ENCODE measurements at places on chromosomes 7 and 10.

DNA sequence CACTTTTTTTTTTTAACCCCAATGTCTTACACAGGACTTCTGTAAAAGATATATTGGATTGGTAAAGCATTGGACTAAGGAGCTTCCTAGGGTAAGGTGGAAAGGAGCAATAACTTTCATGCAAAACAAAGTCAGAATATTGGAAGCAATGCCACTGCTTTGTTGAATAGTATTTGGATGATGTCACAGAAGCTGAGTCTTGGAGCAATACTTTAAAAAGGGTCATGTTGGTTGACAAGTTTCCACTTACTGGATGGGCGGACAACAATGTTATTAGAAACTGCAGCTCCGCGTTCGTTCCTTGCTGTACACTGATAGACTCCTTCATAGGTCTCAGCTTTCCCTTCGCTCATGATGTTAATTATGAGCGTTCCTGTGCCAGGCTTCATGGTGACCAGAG, 101.9 kb upstream of the LAMB4 start:
- no peak for DNase-seq

- DNase-seq, result no peak
Measured at GRCh38 chr7:611281-611810, 91.7 kb upstream of the PDGFA start.

DNA sequence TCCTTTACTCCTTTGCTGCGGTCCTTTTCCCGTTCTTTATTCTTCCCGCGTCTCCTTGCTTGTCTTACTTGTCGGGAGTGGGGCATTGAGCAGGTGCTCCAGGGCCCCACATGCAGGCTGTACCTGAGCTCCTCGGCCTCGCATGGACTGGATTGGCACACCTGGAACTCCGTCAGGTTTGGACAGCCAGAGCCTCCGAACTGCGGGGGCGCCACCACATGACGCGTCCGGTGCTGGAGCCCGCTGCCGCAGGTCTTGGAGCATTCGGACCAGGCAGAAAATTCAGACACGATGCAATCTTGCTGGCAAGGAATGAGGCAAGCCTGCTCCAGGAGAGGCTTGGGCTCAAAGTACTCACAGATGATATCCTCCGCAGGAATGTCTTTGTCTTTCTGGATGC, 195.7 kb downstream of the THSD7A start:
- DNase-seq, result no peak

- no peak for DNase-seq
Measured at GRCh38 chr7:34451923-34452322, 206.1 kb upstream of the NPSR1 start.

GRCh38 chr7:154892459-154892858, 110.5 kb downstream of the PAXIP1 start:
- no peak for DNase-seq

GRCh38 chr7:79403879-79404278, 49.6 kb downstream of the MAGI2 start:
- DNase-seq, result no peak

DNA sequence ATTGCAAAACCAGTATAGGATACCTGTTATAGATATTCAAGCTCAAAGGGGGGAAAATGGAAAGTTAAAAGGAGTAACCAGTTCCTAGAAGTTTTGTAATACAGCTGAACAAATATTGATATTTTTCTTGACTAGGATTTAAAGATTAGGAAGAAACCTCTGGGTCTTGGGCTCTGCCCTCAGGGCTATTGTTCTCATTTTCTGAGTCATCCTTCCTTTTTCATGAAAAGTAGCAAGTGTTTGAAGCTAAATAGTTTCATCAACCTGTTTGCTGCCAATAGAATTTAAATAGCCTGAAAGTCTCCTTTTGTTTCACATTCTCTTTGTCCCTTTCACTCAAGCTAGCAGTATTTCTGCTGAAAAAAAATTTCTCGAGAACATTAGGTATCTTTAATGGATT, 1061.1 kb upstream of the GHITM start:
- DNase-seq, result no peak

- no peak for DNase-seq
Measured at GRCh38 chr7:66964411-66964810, 31.0 kb downstream of the SBDS start.

DNA sequence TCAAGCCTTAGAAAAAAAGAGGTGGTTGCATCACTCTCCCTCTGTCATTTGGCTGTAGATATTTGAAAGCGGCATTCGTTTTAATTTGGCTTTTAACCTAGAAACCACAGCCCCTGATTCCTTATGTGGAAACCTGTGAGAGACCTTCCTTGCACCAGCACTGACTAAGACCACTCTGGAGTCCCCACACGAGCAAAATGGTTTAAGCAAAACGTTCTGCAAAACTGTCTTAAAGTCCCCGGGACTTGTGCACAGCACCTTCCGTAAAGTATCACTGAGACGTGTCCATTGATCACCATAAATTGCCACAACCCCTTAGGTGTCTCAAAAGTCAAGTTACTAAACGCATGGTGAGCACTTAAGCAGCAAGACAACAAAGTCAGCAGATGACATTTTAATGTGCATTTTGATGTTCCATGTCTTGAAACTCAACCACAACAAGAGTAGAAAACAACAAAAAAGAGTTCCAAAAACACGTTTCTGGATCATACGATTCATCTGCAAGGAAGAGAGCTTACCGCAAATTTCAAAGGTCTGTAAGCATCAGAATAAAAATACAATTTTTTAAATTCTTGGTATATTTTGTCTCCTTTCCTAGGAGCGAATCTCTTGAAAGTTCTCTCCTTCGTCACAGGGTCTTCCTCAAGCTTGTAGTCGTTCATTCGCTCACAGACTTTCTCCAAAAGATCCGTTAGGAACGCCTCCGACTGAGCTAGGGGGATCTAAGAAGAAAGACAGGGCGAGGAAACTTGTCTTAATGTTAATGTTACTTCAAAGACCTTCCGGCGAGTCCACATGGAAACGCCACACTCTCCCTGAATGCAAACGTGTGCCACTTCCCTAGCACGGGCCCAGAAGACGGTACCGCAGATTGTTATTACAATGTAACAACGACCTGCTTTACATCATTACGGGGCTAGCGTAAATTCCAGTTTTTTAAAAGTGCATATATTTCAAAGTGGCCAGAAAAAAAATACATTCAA, 37.7 kb downstream of the CNPY1 start:
- no peak for DNase-seq

GRCh38 chr7:66741710-66742049, 1.1 kb downstream of the RABGEF1 start:
- no peak for DNase-seq

Data from CD4-positive, alpha-beta T cell treated with Interleukin-6 at 100 ng/mL for 8 hours (primary cell).